ENCODE measurements at places on chromosomes 16 and 17.

DNA sequence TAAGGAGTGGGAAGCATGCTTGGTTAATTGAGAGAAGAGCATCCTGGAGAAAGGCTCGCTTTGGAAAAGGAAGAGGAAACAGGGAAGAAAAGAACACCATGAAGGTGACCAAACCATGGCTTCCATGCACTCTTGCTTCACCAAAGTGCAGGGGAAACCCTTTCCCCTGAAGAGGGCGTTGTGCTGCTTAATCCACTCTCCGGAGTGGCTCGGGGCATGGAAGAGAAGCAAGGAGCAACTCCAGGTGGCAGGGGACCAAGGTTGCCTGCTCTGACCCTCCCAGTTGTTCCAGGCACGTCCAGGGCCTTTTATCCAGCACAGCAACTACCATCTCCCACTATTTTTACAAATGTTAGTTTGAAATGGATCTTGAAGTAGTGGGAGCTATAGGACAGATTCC lies 108.1 kb downstream of the STX8 start:
- no peak for DNase-seq

DNA sequence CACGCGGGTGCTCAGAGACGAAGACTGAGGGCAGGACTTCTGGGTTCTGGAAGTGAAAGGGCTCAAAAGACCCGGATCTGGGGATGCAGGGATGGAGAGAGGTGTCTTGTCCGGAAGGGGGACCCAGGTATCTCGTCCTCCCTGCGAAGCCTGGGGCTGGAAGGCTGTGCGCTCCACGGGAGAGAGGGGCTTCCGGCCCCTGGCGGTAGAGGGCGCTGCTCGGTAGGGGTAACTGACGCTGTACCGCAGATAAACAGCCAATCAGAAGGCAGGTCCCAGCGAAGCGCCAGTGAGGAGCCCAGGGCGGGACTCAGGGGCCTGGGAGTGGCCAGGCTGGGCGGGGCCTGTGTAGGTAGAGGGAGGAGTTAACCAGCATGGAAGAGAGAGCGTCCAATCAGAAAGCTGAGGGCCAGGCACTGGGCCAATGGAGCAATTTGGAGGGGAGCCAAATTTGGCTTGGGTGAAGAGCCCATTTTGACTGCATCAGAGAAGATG lies 804 bp downstream of the TGFB1I1 start:
- peak; percentile 83 for DNase-seq

- DNase-seq: no peak
Measured at GRCh38 chr16:79986352-79986751, 385.8 kb upstream of the MAF start.

DNA sequence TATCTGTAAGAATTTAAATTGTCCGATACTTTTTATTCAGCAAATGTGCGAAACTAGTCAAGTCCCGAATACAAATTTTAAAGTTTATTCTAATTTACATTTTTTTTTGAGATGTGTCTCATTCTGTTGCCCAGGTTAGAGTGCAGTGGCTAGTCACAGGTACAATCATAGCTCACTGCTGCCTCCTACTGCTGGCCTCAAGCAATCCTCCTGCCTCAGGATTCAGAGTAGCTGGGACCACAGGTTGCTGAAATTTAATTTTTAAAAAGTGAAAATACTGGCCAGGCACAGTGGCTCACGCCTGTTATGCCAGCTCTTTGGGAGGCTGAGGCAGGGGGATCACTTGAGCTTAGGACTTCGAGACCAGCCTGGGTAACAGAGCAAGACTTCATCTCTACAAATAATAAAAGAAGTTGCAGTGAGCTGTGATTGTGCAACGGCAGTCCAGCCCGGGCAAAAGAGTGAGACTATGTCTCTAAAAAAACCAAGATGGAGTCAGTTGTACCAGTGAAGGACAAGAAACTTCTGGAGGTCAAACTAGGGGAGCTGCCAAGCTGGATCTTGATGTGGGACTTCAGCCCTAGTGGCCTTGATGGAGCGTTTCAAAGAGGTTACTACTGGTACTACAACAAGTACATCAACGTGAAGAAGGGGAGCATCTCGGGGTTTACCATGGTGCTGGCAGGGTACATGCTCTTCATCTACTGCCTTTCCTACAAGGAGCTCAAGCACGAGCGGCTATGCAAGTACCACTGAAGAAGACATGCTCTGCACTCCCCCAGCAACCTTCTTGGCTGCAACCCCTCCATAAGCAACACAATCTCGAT lies 5.6 kb downstream of the POLG2 start:
- DNase-seq: peak; percentile 51

- no peak for DNase-seq
Measured at GRCh38 chr17:53516636-53517035, 306.1 kb upstream of the KIF2B start.

DNA sequence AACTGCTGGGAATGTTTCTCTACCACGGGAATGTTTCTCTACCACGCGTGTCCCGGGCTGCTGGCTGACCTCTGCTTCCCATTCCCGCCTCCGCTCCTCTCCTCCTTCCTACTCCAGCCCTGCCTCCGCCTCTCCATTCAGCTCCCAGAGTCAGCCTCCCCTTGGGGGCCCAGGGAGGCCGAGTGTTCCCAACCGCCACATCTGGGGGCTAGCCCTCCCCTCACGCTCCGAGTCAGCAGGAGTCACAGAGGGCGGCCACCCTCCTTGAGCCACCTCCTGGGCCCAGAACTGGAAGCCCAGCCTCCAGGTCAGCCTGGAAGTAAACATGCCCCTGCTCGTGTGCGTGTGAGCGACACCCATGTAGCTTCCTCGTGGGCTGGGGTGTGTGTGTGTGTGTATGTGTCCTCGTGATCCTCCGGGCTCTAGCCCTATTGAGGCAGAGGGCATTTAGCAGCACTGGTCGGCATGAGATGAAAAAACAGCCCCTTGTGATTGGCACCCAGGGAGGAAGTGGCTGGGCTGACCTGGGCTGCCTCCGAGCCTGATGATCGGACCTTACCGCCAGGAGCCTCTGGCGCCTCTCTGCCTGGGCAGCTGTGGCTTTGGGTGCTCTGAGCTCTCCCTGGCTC lies 7.3 kb downstream of the CYGB start:
- no peak for DNase-seq

DNA sequence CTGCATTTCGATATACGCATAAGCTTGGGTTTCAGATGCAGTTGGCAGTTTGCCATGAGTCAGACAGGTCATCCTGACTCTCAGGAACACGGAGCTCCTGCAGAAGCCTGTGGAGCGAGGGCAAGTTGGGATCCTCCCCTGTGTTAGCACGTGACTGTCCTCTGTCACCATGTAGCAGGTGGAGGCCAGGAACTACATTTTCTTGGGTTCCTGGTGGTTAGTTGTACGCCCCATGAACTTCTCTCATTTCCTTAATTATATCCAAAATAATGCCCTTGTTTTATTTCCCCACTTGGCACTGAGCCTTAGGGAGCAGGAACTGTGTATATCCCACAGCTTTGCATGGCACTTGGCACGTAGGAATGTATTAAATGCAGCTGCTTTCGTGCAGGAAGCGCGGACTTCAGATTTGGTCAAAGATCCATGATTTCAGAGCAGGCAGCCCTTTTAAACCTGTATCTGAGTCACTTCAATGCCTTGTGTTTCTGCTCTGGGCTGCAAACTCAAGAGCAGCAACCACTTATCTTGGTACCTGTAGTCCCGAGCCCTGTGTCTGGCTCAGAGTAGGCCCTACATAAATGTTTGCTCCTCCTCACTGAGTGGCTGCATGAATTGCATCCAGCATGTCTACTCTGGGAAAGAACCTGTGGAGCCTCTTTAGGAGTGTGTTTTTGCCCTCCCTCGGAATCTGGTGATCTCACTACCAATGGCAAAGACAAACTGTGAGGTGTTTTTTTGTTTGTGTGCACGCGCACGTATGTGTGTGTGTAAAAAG lies 428.4 kb downstream of the MAF start:
- DNase-seq: no peak

DNA sequence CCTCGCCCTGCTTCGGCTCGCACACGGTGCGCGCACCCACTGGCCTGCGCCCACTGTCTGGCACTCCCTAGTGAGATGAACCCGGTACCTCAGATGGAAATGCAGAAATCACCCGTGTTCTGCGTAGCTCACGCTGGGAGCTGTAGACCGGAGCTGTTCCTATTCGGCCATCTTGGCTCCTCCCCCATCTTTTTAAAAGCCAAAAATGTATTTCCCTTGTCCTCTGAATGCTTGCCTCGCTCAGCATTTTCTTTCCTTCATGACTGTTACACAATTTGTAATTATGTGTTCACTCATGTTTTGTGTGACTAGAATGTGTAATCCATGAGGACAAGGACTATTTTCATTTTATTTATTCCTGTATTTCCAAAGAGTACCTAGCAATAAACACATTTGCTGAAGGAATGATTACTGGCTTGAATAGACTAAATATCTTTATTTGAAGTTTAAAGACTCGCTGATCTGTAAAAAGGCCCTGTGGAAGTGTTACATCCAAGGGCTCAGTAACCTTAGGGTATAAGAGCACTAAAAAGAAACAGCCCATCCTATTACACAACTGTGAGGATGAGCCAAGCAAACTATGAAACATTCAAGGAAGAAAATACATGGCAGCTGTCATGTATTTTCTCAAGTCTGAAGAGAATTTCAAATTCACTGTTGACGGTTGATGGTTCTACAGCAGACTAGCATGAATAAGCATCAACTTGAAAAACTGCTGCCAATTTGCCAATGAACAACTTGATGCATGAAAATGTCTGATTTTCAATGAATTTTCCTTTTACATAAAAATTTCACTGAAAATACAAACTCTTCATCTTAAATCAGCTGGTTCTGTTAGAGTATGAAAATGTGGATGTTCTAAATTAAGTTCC lies 192.6 kb downstream of the MYO1D start:
- DNase-seq: no peak

- DNase-seq: no peak
Measured at GRCh38 chr17:57902117-57902799, 52.4 kb upstream of the MRPS23 start.

DNA sequence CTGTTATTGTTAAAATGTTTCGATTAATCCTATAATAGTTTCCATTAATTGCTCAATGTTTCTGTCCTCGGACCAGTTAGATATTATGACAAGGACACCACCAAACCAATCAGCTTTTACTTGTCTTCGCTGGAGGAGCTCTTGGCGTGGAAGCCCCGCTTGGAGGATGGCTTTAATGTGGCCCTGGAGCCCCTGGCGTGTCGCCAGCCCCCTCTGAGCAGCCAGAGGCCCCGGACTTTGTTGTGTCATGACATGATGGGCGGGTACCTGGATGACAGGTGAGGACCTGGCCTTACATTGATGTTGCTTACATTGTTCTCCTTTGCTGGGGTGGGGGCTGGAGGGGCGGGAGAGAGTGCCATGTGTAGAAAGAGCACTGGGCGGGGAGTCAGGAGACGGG lies 3.0 kb downstream of the ENGASE start:
- DNase-seq: no peak

- DNase-seq: no peak
Measured at GRCh38 chr17:68853036-68853435, 102.2 kb downstream of the ABCA8 start.

- DNase-seq: peak; percentile 74
Measured at GRCh38 chr17:73645050-73645871, 1.0 kb upstream of the SDK2 start.

DNA sequence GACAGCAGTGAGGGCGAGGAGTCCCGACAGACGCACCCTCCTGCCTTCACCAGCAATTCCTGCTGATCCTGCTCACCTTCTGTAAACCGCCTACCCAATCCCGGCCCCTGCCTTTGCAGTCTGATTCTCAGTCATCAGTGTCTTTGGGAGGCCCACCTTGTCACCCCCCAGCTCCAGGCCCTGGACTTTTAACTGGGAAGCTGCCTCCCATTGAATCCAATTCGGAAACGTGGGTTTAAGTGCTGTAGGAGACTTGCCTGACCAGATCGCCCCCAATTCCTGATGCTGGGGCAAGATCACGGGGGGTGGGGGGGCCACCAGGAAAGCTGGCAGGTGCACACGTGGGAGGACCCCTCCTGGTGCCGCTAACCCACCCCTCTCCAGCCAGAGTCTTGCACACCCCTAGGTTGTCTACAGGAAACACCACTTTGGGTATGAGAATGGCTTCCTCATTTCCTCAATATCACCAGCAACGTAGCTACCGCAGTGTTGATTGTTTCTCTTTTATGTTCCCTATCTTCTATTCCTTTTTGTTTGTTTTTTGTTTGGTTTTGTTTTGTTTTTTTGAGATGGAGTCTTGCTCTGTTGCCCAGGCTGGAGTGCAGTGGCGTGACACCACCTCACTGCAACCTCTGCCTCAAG lies 46.6 kb upstream of the CMIP start:
- peak; percentile 33 for DNase-seq

GRCh38 chr17:32780721-32781120 lies 96.2 kb downstream of the MYO1D start:
- no peak for DNase-seq

GRCh38 chr17:44308320-44308818 lies at the start of gene RUNDC3A:
TSS of gene RUNDC3A (plus strand) at chr17:44308601. CDS start at chr17:44308833, 232 bp downstream.
- peak; percentile 89 for DNase-seq

- no peak for DNase-seq
Measured at GRCh38 chr17:77602883-77603640, 355.4 kb upstream of the TNRC6C start.

- DNase-seq: peak; percentile 19
Measured at GRCh38 chr17:68020409-68020756, 15.2 kb upstream of the KPNA2 start.

- no peak for DNase-seq
Measured at GRCh38 chr17:17526369-17526768, 30.2 kb upstream of the RASD1 start.

DNA sequence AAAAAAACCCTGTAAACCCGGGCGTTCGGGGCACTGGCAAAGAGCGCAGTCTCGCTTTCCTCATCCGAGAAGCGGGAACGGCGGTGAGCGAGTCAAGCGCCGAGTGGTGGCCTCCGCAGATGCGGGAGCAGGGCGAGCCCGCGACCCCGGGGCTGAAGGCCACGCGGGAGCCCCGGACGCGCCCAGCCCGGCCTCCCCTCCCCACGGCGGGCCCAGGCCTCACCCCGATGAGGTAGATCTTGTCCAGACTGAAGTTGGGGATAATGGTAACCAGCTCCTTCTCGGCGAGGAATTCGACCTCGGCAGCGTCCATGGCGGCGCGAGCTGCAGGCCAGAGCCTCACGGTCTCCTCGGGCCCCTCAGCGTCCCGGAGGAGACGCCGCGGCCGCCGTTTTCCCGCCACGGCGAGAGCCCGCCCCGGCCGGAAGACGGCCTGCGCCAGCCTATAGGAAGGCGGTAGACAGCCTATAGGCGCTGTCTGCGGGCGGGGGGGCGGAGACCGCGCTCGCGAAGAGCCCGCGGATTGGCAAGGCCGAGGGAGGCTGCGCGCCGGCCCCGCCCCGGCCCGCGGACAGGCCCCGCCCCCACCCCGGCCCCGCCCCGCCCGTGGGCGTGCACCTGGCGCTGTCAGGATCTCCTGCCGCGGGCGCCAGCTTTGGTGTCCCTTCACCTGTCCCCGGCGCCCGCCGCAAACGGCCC lies at the start of gene GINS2:
GINS2 (minus strand) TSS at position 369 of the 699 bp plus-strand sequence; CDS start at position 313, 56 bp downstream.
- DNase-seq: peak; percentile 64
